ENCODE measurements at places on chromosomes 6 and 20.
A peak's percentile ranks its signal among the peaks of the same experiment; 100 is the strongest.

DNA sequence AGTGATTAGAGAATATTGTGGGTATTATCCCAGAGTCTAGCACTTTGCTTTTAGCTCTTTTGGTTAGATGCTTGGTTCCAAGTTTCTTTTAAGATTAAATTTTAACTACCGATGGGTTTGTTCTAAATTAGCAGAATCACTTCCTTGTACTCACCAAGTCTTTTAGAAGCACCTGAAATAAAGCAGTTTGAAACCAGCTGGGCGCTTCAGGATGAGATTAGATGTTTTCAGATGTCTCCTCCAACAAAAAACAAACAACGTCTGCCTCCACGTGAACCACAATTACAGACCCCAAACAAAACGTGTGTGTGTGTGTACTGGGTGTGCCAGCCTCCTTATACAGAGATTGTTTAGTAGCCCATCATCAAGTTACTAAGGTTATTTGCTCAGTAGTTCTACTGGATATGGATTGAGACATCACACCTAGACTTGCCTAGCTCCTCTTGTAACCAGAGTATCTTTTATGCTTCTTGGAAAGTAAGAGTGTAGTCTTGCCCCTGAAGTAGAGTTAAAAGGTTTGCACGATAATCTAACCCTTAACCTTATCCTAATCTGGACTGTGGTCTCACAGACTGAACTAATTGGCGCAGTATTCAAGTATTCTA lies 2.3 kb downstream of the DSTN start:
- no peak for DNase-seq

DNA sequence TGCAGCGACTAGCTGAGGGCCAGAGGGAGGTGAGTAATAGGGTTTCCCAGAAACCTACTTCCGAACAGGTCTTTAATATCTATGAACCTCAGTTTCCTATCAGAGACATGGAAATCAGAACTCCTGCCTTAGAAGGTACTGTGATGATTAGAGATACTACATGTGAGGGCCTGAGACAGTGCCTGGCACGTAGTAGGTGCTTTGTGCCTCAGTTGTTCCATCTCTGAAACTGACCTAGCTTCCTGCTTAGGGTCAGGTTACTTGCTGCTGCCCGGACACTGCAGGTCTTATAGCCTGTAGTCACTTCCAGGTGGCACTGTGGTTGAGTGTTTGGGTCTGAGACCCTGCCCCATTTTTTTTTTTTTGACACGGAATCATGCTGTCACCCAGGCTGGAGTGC lies 20.9 kb downstream of the RAB44 start:
- DNase-seq: no peak

GRCh38 chr6:44681761-44682160 lies 294.3 kb downstream of the CDC5L start:
- no peak for DNase-seq

DNA sequence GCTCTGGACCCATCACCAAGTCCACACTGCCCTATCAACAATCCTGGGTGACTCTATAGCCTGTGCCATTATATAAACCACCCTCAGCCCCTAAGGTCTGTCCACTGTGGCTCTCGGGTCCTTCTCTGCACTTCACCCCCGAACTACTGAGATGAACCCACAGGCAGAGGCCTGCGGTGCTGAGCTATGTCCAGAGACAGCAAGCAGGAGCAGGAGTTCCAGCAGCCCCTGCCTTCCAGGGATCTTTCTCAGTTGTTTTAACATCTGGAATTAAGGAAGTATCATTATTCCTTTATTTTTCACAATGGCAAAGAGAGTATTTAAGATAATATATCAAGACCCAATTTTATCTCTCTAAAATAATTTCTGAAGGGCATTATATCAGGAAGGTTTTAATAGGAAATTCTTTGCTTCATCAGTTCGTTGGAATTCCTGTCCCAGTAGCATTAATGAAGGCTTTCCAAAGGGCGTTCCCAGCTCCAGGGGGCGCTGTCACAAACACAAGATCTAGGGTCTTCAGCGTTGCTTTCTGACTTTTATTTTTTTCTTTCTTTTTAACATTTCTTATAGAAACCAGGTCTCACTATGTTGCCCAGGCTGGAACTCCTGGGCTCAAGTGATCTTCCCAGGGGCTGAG lies 27.3 kb downstream of the RRBP1 start:
- no peak for DNase-seq

DNA sequence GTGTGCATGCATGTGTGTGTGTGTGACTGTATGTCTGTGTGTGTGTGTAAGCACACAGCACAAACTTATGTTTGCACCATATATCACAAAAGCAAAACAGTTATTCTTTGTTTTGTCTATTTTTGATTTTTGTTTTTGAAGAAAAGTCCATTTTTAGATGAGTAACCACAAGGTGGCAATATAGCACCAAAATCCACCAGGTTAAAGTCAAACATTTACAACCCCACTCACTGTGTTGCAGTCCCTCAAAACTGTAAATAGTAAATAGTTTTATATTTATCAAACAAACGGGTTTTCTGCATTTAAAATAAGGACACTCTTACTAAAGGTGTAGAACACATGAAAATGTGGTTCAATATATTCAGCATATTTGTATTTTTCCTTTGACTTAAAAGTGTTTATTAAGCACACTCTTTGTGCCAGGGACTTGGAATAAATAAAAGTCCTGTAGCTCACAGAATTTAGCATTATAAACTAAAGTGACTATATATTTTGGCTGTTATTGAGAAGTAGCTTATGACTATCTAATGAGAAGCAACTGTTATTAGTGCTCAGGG lies 118.5 kb downstream of the GFRAL start:
- peak; percentile 7 for DNase-seq

DNA sequence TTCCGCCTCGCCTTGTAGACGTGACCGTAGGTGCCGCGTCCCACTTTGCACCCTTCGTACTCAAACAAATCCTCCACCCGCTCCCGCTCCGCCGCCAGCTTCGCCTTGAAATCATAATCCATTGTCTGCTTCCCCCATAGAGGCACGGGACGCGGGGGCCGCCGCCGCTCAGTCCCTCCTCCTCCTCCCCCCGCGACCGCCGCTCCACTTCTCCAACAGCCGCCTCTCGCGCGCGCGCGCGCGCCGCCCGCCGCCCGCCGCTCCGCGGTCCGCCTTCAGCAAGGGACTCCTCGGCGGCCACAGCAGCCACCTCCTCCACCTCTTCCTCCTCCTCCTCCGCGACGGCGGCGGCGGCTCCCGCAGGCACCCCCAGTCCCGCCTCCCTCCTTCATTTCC lies 256 bp downstream of the CDK19 start:
- DNase-seq: peak; percentile 80

- DNase-seq: no peak
Measured at GRCh38 chr20:37194621-37195417, 15.5 kb upstream of the MROH8 start.

GRCh38 chr20:63517376-63518309 lies 2.9 kb upstream of the PPDPF start:
- DNase-seq: no peak

- DNase-seq: no peak
Measured at GRCh38 chr6:131821010-131821807, 13.4 kb downstream of the ENPP1 start.

GRCh38 chr20:5835321-5835821 lies 85.2 kb downstream of the SHLD1 start:
- DNase-seq: peak; percentile 3

DNA sequence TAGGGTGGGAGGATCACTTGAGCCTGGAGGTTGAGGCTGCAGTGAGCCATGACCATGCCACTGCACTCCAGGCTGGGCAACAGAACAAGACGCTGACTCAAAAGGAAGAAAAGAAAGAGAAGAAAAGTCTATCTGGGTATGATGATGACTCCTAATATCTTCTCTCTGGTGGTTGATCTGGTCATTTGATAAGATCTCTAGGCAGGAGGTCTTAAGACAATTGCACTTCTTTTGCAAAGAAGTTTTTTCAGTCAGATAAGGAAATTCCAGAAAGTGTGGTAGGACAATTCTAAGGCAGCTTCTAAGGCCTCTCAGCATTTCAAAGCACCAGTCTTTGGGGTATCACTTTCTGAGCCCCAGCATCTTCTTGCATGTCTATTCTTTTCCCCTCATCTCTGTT lies 7.7 kb upstream of the AIF1 start:
- no peak for DNase-seq

DNA sequence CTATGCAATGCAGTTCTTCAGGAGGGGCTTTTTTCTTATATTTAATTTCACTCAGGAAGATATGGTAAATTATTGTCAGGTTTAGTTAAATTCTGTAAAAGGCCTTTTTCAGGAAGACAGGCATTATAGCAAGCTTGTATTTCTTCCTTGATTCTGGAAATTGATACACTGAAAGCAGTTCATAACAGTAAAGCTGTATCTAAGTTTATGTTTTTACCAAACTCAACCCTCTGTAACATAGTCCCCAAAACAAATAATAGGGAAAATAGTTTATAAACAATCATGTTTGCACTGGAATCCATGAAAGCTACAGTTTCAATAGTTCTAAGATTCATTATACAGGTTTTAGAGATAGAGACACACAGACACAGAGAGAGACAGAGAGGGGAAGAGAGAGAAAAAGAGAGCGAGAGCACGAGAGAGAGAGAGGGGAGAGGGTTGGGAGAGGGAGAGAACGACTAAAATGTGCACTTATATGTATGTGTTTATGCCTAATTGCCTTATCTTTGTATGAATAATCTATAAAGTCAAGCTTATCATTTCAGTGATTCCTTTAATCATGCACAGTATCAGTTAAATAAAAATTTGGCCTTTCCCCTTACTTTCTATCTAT lies 454.4 kb downstream of the RFPL4B start:
- DNase-seq: no peak

DNA sequence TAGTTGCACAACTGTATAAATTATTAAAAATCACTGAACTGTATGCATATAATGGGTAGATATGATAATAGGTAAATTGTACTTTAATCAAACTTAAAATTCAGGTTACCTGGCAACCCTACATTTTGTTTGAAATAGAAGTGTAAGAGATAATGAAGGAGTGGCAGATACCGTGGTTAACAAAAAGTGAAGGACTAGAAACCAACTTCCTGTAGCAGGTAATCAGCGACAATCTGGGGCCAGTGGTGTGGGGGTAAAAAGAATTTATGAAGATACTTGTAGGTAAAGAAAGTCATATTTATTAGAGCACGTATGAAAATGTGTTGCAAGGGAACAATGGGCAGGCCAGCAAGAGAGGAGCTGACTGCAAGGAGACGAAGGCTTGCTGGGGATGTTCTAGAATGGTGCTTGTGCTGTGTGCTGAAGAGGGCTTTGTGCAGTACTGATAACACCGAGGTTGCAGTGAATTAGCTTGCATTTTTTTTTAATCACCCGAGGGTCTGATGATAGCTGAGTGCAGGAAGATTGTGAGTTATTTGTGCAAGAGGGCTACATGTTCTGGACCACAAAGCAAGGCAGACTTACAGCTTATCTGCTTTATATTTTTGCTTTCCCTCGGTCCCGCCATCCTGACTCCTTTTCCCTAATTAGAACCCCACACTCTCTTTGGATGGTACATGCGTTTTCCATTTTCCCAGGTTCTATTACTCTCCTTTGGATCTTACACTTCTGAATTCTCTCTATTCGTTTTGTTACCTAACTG lies 4.6 kb upstream of the ENPP1 start:
- no peak for DNase-seq

DNA sequence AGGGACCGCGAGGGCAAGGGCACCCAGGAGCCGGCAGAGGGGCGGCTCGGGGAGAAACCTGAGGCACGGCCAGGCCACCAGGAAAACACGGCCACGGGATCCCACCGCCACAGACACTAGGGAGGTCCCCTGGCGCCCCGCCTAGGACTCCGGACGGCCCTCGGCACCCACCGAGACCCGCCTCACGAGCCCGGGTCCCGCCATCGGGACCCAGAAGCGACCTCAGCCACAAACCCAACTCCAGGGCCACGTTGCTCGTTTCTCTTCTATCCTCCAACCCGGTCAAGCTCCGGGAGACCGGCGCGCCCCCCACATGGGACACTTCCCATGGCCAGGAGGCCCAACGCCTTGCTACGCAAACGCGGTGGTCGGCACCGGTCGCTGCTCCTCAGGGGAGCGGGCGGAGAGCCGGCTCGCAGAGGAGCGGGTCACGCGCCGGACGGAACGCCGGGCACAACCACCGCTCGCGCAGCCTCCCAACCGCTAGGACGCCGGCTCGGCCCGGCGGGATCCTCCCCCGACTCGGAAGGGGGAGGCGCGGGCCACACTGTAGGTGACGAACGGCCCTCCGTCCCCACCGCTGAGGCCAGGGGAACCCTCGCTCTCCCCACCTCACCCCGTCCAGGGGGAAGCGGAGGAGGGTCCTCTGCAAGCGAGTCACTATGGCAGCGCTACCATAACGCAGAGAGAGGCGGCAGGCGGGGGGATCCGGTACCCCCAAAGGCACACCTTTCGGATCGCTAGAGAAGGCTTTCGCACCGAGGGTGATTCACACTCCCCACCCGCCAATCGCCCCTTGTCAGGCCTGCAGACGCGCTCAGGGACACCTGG lies 1514.1 kb upstream of the DEFB115 start:
- no peak for DNase-seq

- DNase-seq: peak; percentile 64
Measured at GRCh38 chr6:138107752-138108592, 753 bp upstream of the PERP start.

DNA sequence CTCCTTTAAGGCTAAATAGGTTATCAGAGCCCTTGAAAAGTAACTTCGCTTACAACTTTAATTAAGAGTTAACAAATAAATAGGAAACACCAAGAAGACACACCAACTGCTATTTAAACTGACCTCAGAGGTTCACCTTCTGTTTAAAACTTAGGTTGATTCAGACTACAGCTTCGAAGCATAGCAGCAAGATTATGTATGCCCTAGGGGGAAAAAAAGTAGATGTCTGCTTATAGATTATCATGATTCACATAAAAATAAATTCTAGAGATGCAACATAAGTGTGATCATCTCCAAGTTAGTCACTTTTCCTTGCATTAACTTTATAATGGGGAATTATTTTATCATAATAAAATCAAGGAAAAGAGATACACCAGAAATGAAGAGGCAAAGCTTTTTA lies 8.9 kb downstream of the PNISR start:
- no peak for DNase-seq

DNA sequence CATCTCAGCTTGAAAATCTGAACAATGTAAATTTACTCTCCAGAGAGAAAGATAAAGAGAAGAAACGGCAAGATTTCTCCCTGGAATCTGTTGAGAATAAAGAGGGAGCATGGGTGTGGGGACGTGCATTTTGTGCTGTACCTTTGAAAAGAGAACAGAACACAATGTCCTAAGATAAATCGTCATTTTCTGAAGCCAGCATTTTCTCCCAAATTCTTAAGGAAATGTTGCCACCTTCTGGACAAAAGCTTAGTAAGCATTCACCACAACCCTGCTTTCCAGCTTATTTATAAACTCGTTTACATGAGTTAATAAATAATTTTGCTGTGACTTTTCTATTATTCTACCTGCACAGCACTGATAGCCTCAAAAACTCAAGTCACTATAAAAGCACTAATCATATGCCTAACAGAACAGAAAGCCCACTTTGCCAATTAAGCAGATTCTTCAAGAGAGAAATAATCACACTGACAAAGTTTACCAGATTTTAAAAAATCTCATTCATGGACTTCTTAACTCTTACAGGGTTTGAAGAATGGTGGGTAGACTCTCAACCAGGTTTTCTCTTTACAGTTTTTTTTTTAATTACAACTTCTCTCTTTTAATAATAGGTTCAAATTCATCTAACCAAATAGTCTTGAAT lies 155.8 kb downstream of the MBOAT1 start:
- DNase-seq: peak; percentile 75
